ENCODE measurements at places on chromosomes 2 and 18.

GRCh38 chr2:191582355-191582754, 95.6 kb upstream of the NABP1 start:
- DNase-seq = no peak

DNA sequence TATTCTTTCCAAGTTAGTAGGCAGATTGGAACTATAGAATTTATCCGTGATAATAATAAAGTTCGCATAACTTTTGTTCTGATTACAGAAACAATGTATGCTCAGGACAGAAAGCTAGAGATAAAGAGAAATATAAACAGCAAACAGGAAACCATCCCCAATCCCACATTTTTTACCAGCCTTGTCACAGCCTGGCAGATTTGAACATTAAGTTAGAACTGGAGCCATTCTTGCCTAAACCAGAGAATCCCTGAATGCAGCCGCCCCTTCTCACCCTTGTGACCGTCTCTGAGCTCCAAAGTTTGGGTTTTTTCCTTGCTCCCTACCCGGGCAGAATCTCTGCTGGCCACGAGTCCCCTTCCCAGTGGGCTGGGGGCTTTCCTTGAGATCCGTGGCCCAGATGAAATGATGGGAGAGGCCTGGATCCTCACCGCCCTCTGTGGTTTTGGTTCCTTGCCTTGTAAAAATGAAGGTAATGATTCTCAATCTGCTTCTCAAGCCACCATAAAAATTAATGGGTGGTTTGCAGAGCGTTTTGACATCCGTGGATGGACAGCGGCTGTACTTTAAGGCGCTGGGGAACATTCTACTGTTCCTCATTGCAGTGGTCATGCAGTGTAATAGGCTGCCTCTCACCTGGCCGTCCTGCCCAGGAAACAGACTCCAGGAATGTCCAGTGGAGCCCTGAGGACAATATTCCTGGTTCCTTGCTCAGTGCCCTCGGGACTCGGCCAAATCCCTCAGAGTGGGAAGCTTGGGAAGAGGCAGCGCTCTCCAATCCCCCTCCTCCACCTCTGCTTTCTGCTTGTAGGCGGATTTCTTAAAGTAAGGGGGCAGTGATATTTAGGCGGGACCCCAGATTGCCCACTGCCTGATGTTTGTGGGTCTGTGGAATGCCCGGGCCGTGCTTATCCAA, 1.6 kb downstream of the SH3BP4 start:
- no peak for DNase-seq

DNA sequence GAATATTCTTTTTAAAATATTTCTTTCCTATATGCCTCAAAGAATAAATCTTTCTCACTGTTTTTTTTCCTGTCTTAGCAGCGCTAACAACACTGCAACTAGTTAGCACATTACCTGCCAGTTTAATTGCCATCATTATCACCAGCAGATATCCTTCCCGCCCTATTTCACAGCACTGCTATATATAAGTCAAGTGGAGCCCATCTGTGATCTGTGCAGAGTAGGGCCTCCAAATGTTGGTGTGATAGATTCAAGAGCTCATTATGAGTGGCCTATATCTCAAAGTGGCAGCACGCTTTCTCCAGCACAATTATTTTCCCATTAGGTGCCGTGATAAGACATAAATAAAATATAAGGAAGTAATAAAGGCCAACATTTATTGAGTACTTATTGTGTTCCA, 19.8 kb upstream of the RGPD4 start:
- DNase-seq = no peak

- DNase-seq = no peak
Measured at GRCh38 chr18:63971320-63972001, 1.6 kb downstream of the SERPINB8 start.

DNA sequence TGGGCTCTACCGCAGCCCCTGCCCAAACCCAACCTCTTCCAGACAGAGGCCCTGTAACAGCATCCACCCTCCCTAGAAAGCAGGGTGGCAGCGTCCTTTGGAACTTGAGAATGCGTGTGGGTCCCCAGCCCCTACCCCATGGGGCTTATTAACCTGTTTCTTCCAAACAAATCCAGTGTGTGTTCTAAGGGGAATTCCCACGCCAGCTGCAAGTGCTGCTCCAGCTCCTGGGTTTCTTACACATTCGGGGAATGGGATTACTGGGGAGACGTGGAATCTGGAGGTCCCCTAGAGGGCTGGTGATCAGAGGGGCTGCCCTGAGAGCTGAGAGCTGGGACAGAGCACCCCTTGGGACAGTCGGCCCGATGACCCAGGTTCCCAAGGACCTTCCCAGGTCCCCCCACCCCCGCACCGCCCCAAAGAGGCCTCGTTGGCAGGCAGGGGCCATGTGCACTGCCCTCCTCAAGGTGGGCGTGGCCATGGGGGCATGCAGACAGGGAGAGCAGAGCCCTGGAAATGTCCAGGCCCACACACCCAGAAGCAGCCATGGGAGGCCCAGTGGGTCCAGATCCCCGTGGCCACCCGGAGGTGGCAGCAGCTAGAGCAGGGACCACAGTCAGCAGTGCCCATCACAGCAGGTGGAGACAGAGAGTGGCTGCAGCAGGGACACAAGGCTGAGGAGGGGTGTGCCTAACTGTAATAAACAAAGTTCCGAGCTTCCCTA, 18.8 kb upstream of the TEX44 start:
- DNase-seq = no peak

DNA sequence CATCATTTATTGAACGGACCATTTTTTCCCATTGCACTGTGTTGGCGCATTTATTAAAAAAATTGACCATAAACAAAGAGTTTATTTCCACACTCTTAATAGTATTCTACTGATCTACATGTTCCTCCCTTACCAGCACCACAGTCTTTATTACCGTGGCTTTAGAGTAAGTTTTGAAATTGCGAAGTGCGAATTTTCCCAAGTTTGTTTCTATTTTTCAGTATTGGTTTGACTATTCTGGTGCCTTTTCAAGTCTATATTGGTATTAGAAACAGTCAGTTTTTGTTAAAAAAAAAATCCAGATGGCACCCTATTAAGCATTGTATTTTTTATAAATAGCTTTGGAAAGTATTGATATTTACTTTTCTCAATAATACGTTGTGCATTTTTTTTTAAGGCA, 795.1 kb upstream of the HS6ST1 start:
- DNase-seq = no peak

DNA sequence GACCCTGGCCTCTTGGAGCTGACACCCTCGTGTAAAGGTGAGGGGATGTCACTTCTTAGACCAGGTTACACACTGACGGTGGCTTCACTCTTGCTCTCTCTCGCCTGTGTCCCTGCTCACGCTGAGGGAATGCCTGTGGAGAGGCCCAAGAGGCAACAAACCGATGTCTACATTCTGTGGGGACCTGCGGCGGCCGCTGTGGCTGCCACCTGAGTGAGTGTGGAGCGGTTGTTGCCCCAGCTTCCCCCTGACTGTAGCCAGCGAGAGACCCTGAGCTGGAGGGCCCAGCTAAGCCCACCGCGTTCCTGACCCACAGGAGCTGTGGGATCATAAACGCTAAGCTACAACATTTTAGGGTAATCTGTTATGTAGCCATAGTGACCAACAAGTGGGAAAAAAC, 55.7 kb upstream of the ASAP2 start:
- DNase-seq = no peak

DNA sequence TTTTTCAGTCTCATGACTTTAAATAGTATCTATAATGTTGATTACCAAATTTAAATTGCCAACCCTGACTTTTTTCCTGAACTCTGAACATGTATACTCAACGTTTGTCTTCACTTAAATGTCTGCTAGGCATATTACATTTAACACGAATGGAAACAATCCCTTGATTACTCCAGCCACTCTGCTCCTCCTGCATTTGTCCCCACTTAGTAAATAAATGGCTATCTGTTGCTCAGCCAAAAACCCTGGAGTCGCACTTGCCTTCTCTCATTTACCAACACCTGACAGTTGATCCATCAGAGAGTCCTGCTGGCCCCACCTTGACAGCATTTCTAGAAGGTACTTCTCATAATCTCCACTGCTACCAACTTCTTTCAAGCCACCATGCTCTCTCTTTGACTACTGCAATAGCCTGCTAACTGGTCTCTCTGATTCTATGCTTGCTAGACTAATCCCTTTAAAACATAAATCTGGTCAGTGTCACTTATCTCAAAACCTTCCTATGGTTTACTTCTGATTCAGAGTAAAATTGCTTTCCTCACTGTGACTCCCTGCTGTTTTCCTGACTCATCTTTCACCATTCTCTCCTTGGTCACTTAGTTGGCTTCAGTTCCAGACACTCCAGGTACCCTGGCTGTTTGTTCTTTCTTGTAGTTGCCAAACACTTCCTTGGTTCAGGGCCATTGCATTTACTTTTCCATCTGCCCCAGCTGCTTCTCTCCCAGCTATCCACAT, 31.9 kb downstream of the SPAG16 start:
- DNase-seq = no peak

DNA sequence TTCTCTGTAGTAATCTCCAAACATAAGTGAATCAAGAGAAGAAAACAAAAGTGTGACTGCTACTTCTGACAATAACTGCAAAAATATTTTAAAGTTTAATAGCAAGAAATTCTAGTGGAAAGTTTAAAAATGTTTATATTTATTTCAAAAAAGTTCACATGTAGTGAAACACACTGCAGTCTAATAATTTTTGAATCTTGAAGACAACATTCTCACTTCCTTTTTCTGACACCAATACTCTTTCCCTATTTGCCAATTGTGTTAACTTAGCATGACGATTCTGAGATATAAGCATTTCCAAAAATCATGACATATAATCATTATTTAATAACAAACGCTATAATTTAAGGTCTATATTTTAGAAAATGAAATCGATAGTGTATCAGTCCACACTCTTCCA, 429.1 kb upstream of the PKDCC start:
- no peak for DNase-seq

Measured in CD4-positive, alpha-beta T cell treated with Interleukin-4 for 4 hours (primary cell).